HuH-7.5 (cell line): ENCODE measurements at places on chromosomes 16 and 17.
A peak's percentile ranks its signal among the peaks of the same experiment; 100 is the strongest.

GRCh38 chr16:85800321-85800669 is 800 bp downstream of the COX4I1 start:
- no peak for DNase-seq

DNA sequence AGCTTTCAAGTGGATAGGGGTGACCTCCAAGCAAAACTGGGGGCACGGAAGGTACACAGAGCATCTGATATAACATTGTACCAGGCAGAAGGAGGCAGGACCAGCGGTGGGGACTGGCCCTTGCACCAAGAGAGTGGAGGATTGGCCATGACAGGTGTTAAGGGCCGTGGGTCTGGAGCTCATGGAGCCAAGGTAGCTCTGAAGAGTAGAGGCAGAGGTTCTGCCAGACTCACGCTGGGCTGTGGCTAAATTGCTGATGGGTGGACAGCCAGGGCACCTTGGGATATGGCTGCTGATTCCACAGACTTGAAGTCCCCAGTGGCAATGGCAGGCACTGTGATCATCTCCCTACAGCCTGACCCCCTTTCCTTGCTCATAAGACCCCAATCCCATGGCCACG is 65.9 kb upstream of the NKD1 start:
- DNase-seq: no peak

DNA sequence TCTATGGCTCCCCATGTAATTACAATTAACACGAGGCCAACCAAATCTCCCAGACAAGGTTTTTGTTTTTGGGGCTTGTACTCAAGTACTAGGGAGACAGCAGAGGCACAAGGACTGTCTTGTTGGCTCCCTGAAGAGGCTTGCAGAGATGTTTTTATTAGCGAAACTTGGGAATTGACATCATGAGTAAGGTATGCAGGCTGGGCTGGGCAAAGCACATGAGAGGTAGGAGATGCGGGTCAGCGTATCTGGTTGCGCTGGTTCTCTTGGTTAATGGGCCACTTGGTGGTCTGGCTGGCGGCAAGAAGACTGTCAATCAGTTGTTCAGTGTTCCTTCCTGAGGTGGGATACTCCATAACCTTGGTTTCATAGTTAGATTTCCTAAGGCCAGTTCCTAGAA is 28.9 kb downstream of the LCMT1 start:
- no peak for DNase-seq

- no peak for DNase-seq
Measured at GRCh38 chr17:31200287-31200686, 96.8 kb downstream of the OMG start.

DNA sequence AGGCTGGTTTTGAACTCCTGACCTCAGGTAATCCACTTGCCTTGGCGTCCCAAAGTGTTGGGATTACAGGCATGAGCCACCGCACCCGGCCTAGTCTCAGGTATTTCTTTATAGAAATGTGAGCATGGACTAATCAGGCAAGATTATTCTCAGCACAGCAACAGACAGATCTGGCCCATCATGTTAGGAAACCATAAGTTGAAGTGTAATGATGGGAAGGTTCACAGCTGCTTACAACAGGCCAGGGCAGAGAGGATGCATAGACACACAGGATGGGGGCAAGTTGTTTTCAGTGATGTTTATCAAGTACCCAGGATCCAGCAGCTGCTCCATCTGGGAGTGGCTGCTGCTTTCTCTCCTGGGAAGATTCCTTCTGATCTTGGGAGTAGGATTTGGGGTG is 16.6 kb upstream of the NOS2 start:
- no peak for DNase-seq

GRCh38 chr17:75472119-75472518 is 15.7 kb downstream of the TMEM94 start:
- DNase-seq: peak; percentile 23

DNA sequence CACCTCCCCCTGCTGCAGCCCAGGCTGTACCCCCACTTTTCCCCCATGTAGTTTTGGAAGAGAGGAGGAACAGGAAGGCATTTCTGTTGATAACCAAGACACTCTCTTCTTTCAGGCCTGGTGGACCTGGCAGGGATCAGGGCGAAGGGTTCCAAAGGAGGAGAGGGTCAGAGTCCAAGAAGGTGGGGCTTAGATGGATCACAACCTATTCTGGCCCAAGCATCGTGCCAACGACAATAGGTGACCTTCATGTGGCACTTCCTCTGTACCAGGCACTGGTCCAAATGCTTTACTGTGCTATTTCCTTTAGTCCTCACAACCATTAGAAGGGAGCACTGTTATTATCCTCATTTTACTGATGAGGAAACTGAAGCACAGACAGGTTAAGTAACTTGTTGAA is 84.3 kb downstream of the TMEM132E start:
- no peak for DNase-seq

GRCh38 chr17:62825182-62825581 is 17.1 kb upstream of the MARCHF10 start:
- DNase-seq: no peak

DNA sequence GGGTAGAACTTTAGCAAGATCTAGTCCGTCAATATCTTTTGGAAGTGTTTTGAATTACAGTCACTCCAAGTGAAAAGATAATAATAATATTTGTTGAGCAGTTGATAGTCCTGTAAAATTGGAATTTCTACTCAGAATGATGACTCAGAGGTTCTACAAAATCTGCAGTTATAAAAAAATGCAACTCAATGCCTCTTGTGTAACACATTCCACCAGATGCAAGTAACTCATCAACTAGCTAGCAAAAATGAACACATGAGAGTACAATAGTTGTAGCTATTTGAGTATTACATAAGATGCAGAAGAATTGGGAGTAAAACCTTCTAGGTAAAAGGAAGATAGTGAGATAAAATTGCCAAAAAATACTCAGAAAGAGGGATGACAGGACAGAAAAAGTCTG is 177.2 kb downstream of the CDH8 start:
- no peak for DNase-seq

GRCh38 chr16:81424771-81425170 is 19.8 kb upstream of the CMIP start:
- DNase-seq: no peak

DNA sequence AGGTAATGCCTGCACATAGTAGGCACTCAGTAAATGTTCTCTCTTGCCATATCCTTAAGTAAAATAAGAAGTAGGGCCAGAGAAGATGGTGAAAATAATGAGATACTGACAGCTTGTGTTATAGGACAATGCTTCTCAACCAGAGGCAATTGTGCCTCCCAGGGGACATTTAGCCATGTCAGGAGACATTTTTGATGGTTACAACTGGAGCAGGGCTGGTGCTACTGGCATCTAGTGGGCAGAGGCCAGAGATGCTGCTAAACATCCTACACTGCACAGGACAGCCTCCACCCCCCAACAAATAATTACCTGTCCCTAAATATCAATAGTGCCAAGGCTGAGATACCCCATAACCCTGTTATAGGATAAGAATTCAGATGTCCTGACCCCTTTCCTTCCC is 1.7 kb downstream of the RAD51D start:
- DNase-seq: peak; percentile 25

DNA sequence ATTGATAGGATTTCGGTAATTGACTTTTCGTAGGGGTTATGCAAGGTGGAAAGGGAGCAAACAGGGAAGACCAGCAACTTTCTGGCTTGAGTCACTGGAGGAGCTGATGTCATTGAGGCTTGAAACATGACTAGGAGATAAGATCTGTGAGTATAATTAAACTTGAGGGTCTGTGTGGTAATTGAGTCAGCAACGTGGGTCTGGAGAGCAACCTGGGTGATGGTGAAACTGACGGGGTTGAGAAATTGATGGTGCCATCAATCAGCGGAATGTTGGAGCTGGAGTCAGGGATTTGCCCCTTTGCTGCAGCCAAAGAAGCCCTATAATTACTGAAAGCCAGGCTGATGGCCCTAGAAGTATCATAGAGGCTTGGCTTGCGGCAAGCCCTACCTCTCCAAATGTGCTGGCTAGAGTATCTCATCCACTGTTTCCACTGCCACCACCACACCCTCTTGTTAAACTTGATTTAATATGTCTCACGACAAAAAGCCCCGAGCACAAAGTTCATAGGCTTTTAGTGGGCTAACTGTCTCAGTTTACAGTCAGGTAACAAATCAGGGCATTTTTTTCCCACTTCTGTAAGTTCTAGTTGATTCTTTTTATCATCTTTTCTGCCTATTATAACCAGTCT is 186.9 kb upstream of the ELAC2 start:
- DNase-seq: no peak

DNA sequence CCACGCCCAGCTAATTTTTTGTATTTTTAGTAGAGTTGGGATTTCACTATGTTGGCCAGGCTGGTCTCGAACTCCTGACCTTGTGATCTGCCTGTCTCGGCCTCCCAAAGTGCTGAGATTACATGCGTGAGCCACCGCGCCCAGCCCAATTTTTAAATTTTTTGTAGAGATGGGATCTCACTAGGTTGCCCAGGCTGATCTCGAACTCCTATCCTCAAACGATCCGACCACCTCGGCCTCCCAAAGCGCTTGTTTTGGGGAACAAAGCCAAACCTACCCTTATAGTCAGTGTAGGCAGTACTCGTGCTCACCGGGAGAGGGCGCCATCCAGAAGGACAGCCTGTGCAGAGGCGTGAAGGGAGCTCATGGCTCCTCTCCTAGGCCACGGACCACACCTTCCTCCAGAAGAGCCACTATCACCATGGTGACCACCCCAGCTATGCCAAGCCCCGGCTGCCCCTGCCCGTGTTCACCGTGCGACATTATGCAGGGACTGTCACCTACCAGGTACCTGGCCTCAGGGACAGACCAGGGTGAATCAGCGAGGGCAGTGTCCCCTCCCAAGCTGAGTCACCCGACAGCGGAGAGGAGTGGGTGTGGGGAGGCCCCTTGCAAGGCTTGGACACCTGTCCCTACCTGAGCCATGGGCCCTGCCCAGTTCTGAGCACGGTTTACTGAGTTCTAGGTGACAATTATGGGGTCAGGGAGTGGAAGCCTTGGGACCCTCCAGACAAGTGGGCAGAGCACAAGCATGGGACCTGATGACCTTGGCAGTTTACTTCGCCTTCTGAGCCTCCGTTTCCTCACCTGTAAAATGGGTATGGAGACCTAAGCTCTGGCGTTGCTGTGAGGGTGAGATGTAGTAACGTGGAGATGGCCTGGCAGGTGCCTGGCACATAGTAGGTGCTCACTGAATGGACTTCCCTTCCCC is 13.7 kb downstream of the MYO15B start:
- DNase-seq: peak; percentile 83

GRCh38 chr16:24771132-24771778 is 41.8 kb downstream of the TNRC6A start:
- DNase-seq: no peak

DNA sequence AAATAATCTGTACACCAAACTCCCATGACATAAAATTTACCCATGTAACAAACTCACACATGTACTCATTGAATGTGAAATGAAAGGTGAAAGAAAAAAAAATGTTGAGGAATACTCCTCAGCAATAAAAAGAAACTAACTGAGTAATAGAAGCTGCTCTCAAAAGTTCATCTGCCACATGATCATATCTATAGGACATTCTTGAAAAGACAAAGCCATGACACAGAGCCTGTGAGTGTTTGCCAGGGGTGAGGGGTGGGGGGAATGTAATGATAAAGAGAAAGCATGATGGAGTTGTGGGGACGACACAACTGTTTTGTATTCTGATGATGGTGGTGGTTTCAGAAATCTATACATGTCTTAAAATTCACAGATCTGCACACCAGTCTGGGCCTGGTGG is 52.2 kb upstream of the TMC5 start:
- DNase-seq: no peak

DNA sequence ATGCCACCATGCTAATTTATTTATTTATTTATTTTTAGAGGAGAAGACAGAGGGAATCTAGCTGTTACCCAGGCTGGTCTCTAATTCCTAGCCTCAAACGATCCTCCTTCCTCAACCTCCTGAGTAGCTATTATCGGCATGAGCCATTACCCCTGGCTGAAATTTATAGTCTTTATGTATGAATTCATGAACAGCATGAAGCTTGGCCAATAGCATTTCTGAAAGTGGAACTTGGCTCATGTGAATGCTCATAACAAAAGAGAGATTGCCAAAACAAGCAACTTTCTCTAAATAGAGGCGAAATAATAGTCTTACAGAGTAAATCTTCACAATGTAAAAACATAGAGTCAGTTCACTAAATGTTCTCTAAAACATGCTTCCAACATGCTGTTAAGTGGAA is 30.1 kb upstream of the SMURF2 start:
- no peak for DNase-seq

DNA sequence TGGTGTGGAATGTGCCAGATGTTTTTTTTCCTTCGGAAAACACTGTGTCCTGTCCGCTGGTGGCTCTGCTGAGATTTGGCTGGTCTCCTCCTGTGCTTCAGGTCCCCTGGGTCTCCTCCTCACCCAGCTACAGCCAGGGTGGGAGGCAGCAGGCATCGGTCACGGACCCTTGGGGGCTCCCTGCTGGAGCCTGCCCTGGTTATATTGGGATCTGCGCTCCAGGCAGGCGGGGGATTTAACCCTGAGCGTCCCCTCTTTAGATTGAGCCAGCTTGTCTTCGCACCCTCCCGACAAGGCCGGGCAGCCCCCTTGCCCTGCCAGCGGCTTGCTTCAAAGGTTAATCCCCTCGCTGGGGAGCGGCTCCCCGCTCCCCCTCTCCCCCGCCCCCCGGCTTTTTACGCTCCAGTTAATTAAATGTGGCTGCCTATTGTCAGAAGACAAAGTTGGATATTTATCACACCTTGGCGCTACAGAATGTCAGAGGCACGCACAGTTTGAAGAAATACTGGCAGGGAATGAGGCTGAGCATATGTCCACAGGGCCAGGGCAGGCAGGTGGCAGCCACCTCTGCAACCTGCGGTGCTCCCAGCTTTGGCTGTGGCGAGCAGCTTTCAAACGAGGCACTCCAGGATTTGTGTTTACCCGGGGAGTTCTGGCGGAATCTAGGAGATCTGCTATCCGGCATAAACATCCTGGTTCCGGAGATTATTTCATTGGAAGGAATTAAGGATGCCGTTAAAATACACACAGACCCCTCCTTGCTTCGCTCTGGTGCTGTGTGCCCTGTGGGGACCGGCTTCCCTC is 38.2 kb upstream of the GSE1 start:
- no peak for DNase-seq
